Neural crest cell (in vitro differentiated cells): ENCODE measurements at places on chromosomes 11 and 22.

- DNase-seq: no peak
Observed at GRCh38 chr11:9473408-9473807, 12.6 kb downstream of the ZNF143 start.

GRCh38 chr11:8779107-8779506, 96.5 kb downstream of the RPL27A start:
- no peak for DNase-seq

DNA sequence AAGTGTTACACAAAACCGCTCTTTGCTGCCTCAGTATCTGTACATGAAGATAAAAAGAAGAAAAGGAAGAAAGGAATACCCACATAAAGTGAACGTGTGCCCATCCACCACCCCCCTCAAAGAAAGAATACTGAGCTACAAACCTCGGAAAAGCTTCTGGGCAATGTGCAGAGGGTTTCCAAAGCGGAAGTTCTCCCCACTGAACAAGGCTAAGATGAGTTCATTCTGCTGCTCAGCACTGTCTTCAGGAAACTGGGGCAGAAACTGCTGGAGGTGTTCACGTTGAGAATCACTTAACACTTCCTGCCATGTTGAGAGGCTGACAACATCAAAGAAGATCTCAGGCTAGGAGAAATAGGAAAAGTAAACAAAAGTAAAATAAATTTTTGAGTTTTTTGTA, 6.9 kb downstream of the NFRKB start:
- no peak for DNase-seq

DNA sequence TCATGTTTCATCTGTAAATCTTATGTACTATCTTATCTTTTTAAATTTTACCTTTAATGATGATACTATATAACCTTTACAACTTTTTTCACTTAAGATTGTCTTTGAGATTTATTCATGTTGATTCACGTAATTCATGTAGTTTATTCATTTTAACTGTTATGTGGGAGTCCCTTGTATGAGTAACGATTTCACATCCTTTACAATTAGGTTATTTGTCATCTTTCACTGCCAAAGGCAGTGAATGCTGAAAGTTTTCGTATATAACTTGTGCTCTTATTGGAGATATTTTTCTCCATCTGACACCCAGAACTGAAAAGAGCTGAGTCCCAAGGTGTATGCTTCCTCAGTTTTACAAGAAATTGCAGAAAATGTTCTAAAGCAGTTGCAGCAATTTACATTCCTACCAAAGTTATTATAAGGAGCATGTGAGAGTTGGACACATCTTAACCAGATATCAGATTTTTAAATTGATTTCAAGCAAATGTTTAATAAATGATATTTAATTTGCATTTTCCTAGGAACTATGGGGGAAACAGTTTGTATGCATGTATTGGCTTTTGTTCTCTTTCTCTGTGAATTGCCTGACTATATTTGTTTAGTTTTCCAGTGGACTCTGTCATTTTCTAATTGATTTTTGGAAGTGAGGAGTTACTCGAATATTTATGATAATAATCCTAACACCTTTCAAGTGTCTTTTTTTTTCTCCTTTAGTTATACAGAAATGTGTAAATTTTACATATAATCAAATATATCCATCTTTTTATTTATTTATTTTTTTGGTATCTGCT, 6.4 kb downstream of the ARL14EP start:
- no peak for DNase-seq

- DNase-seq: peak; percentile 91
Observed at GRCh38 chr22:36977947-36978660, 41.1 kb downstream of the TST start.

DNA sequence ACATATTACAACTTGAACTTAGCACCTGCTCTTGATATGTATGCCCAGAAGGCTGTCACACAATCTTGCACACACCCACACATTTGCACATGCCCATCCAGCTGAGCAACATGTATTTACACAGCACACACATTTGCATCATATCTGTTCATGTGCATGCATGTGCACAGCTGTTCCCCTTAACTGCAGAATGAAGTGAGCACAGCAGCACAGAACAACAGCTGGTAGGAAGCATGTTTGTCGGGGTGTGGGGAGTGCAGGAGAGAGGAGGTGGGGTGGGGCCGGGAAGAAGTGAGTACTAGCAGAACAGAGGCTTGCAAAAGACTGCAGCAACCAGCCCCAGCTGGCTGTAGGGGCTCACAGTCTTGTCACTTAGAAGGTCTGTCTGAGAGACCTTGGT, 296.5 kb downstream of the KIRREL3 start:
- DNase-seq: no peak

- no peak for DNase-seq
Observed at GRCh38 chr11:6876914-6877313, 489 bp downstream of the OR10A4 start.

- DNase-seq: no peak
Observed at GRCh38 chr11:114081641-114082414, 22.3 kb downstream of the ZBTB16 start.

GRCh38 chr11:59532620-59533019, 21.3 kb downstream of the OR4D9 start:
- no peak for DNase-seq

GRCh38 chr11:8206251-8207079, 37.6 kb upstream of the RIC3 start:
- DNase-seq: no peak
